ENCODE measurements at places on chromosomes 1 and 21.
A peak's percentile ranks its signal among the peaks of the same experiment; 100 is the strongest.

- DNase-seq, result peak; percentile 53
These were observed 506 bp downstream of the JUN start for GRCh38 chr1:58783090-58783992.

GRCh38 chr1:228684607-228685006 lies 50.7 kb upstream of the RHOU start:
- no peak for DNase-seq

DNA sequence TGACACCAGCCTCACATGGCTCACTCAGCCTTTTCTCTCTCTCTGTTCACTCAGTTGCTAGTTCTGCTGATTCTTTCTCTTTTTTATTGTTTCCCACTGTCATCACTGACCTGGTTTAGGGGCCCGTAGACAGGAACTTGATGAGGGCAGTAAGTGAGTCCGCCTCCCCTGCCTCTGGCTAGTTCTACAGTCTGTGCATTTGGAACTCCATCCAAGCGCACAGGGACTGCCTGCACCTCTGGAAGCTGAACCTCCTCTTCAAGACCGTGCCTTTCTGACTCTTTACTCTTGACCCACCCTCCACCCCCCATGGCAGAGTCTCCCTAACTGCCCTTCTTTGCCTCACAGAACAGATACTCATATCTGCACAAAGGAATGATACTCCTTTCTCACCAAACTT lies 4.2 kb downstream of the TENT5C start:
- no peak for DNase-seq

DNA sequence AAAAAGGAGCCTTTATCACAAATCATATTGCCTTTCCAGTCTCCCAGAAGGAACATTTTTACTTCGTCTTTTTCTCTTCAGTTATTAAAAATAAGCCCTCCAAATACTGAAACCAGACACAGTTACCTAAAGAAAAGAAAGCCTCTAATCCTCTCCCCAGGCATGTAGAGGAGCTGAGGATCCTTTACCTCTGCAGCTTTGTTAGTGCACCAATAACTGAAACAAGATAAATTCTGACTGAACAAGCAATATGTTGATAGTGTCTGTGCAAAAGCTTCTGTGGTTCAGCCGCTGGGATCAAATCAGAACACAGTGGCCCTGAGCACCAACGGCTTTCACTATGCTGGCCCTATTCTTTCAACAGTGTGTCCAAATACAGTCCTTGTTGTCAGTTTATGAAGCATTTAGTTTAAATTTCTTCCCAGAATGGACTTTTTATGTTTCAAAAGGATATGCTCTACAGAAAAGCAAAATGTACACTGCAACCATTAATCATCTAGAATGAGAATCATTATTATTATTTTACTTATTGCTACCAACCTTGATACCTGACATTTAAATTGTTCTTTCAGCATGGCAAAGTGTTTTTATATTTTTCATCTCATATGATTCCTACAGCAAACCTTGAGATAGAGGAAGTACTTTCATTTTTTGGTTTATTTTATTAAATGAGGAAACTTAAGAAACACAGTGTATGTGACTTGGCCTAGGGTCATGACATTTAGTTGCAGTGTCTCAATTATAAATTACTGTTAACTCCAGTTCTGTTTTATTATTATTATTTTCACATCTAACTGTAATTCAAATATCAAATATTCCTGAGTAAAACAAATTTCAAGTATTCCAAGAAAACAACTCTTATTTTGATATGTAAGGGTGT lies 217.9 kb downstream of the NEGR1 start:
- DNase-seq, result no peak

DNA sequence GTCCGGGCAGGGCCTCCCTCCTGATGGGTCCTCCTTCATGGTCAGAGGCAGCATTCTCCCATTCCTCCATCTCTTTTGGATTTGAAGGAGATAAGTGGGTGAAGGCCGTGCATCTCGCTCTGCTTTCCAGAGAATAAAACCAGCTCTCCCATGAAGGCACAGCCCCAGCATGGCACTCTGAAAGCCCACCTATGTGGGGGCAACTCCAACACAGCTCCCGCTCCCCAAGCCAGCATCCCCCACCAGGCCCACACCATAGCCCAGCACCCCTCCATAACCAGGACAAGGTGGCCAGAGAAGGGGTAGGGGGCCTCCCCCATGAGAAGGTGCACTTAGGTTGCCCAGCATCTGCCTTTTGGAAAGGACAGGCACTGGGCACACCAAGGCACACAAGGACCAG lies 112.2 kb downstream of the PDE9A start:
- no peak for DNase-seq

GRCh38 chr1:85900921-85901320 lies 192.7 kb upstream of the ZNHIT6 start:
- no peak for DNase-seq

- peak; percentile 6 for DNase-seq
These were observed 315.4 kb downstream of the MATN1 start for GRCh38 chr1:30407865-30408580.

GRCh38 chr1:109781806-109782205 lies 18.1 kb upstream of the EPS8L3 start:
- DNase-seq, result no peak

GRCh38 chr1:17207966-17208418 lies 3.1 kb downstream of the PADI1 start:
- DNase-seq, result no peak

- DNase-seq, result no peak
These were observed 36.4 kb downstream of the PALMD start for GRCh38 chr1:99682291-99682751.

GRCh38 chr1:9699361-9699760 lies 47.8 kb downstream of the PIK3CD start:
- DNase-seq, result no peak

DNA sequence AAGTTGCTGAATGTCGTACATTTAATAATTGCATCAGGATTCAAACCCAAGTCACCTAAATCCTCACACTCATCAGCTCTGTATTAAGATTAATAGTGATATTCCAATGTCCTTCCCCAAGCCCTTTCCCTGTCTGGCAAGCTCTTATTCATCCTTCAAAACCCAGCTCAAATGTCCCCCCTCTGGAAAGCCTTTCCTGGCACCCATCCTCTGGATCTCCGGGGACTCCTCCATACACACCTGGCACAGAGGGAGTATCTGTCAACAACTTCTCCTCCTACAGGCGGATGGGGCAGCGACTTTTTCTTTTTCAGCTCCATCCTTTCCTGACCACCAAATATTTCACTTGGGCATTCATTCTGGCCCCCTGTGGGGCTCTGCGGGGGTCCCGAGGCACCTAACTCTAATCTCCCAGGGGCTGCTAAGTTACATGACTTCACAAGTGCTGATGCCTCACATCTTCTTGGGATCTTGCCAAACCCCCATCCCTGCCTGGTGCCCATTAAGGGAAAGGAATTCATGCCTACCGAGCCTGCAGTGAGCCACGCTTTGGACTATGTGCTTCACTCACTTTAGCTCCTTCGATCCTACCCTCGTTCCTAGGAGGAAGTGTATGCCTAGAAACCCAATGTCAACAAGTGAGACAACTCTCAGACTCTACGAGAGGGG lies 15.2 kb downstream of the TINAGL1 start:
- peak; percentile 38 for DNase-seq
